Activated B cell treated with CpG ODN at 0.5 μM for 24 hours (primary cell): ENCODE measurements at places on chromosomes 12 and 14. TPM values are rescaled to one million over a fixed set of nuclear protein-coding genes. Genes with fewer than 3 reads are reported as not detected.

DNA sequence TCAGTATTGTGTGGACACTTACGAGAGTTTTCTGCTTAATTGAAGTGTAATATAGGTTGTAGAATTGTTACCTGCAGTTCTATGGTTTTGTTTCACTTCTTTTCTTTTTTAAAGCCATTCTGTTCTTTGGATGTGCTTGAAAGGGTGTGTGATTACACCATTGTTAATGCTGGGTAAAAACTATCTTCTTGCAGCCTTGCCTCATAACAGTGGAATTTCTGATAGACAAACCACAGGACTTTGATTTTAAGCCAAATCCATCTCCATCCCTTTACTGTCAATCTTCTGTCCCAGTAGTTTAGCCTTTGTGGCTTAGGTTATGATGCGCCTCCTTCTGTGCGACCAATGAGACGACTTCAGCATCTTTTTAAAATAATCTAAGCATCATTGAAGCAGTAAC is 182.3 kb downstream of the PELI2 start:
- DNase-seq: no peak

The GPR84 gene
- total RNA-seq: not detected in 2 replicates

- no peak for DNase-seq
These were observed 21.4 kb downstream of the KCTD10 start for GRCh38 chr12:109455706-109456105.

- no peak for DNase-seq
These were observed 473.1 kb downstream of the ATP23 start for GRCh38 chr12:58414398-58414871.

The INHBC gene
- total RNA-seq: 0.10 TPM in 1 of 2 replicates, not detected in the other

GRCh38 chr12:124740691-124741137 is 123.0 kb downstream of the SCARB1 start:
- DNase-seq: no peak

GRCh38 chr12:47604221-47604873 is 101.5 kb downstream of the RPAP3 start:
- no peak for DNase-seq

GRCh38 chr14:103380719-103381377 is 4.4 kb upstream of the MARK3 start:
- DNase-seq: no peak

GRCh38 chr12:26465419-26466097 is 270.2 kb downstream of the SSPN start:
- no peak for DNase-seq
